HCT116 (cell line): ENCODE measurements at places on chromosomes 4 and X. TPM values are rescaled to one million over a fixed set of nuclear protein-coding genes. Genes with fewer than 3 reads are reported as not detected.

- DNase-seq = no peak
Measured at GRCh38 chr4:48539597-48539996, 49.5 kb downstream of the ZAR1 start.

DNA sequence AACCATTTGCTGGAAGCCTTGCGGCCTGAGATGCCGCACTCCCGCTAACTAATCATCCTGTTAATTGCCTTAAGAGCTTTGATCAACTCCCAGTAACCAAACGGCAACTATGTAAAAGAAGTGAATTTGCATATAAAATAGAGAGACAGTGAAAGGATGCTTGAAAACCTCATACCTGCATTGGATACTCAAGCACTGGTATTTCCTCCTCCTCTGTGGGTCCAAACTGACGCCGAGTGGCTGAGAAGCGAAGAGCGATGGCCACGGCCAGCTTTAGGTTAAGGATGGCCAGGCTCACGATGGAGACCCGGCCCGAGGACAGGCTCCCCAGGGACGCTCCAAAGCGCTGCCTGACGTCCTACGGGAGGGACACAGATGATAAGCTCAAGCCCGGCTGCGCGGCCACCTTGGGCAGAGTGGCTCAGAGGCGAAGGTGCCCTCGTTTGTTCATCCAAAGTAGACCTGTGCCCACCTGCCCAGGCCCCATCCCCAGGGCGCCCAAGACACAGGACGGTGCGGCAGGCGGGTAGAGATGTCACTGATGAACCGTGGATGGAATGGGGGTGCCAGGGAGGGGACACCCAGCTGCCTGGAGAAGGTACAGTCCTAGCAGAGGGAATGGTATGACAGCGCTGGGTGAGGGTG, 43.6 kb downstream of the ACOX3 start:
- DNase-seq = no peak

DNA sequence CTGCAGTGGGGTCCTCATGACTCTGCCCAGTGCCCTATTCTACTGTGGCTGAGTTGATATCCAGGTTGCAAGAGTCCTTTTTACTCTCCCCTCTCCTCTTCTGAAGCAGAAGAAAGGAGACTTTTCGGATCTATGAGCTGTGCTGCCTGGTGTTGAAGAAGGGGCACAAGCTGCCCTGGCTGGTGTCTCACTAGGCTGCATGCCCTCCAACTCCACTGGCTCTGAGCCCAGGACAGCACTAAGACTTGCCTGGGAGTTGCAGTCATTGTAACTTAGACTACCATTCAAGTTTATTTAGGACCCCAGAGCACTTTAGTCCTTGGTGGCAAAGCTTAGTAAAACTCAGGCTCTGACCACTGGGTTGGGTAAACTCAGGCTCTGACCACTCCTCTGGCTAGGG, 89.4 kb downstream of the GABRB1 start:
- DNase-seq = no peak

- no peak for DNase-seq
Measured at GRCh38 chr4:6085028-6085690, 66.9 kb upstream of the C4orf50 start.

DNA sequence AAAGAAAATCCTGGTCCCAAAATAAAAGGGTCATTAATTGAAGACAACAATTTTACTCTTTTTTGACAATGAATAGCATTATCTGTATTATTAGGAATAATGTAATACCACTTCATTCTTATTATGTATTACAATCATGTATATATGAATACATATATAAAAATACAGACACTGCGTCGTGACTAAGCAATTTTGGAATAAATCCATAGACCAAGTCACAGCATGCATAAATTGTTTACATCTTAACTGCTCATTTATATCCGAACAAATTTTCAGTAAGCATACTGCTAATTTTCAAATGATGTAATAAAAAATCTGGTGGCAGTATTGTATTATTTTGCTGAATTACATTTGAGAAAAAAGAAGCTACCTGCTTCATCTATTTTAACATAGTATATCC, 321.6 kb upstream of the PITX2 start:
- DNase-seq = no peak

- DNase-seq = no peak
Measured at GRCh38 chr4:100548200-100548560, 30.4 kb upstream of the EMCN start.

DNA sequence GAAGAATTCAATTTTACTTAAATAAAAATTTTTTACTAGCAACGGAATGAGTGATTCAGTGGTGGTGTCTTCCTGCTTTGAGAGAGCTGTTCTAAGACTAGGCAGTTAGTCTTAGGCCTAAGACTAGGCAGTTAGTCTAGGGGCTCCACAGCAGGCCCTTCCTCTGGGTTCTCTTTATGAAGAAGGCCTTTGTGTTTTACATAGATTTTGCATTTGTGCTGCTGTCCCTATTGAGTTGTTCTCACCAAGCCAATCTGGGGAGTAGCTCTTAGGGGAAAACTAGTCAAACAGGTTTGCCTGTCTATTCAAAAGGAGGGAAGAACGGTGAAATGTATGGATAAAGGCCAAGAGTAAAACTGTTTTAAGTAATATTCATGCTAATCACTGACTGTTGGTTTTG, 7.6 kb downstream of the UGT8 start:
- DNase-seq = peak; percentile 32

- peak; percentile 2 for DNase-seq
Measured at GRCh38 chr4:14871676-14872430, 130.4 kb upstream of the CPEB2 start.

MCTS1 gene
- total RNA-seq = 49.5 TPM

ARSJ gene
- 2.3 TPM for total RNA-seq

HSFX1 gene
- 0.44 TPM for total RNA-seq

FMR1NB gene
- not detected for total RNA-seq

FGD1 gene
- total RNA-seq = 5.8 TPM
